ENCODE measurements at places on chromosomes 16 and 17. TPM values are rescaled to one million over a fixed set of nuclear protein-coding genes. Genes with fewer than 3 reads are reported as not detected.

STH gene
- total RNA-seq = not detected

GRCh38 chr16:86151239-86151851 is 252.4 kb downstream of the IRF8 start:
- H3K27me3 ChIP-seq = peaks cover 45% of the 10 kb centered on the region
- no peaks in the 10 kb centered on the region for H3K36me3 ChIP-seq
- no peak overlapping the region for H3K4me3 ChIP-seq
- H3K27ac ChIP-seq = no peak overlapping the region
- H3K4me1 ChIP-seq = no peaks in the 10 kb centered on the region
- no peak for DNase-seq

GRCh38 chr16:57988929-57989328 is 11.5 kb downstream of the ZNF319 start:
- no peaks in the 10 kb centered on the region for H3K36me3 ChIP-seq
- DNase-seq = no peak
- no peak overlapping the region for H3K4me3 ChIP-seq
- H3K27me3 ChIP-seq = no peaks in the 10 kb centered on the region

GRCh38 chr17:27323538-27324215 is 29.8 kb downstream of the WSB1 start:
- H3K27ac ChIP-seq = no peak overlapping the region
- no peaks in the 10 kb centered on the region for H3K27me3 ChIP-seq
- no peaks in the 10 kb centered on the region for H3K4me1 ChIP-seq
- H3K36me3 ChIP-seq = peaks cover 12% of the 10 kb centered on the region
- H3K4me3 ChIP-seq = no peak overlapping the region
- DNase-seq = no peak

DNA sequence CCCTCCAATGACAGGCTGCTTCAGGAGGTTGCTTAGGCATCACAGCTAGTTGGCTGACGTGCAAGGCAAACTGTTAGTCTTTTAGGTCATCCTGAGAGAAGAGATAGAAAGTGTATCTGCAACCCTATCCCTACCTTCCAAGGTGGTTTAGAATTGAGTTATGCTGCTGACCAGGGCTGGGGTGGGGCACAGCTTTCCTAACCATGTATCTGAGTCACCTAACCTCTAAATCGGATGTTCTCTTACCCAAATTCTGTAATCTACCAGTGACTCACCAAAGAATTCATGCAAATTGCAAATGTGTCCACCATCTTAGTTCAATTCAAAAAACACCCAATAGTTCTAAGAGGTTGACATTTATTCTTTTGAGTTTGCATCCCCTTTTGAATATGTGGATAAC is 107.2 kb upstream of the DYNLRB2 start:
- no peaks in the 10 kb centered on the region for H3K36me3 ChIP-seq
- no peak overlapping the region for H3K27ac ChIP-seq
- H3K4me1 ChIP-seq = no peaks in the 10 kb centered on the region
- no peak for DNase-seq
- peaks cover 17% of the 10 kb centered on the region for H3K27me3 ChIP-seq

TP53TG3E gene
- not detected for total RNA-seq

GRCh38 chr17:13995856-13996271 is 73.4 kb upstream of the COX10 start:
- peaks cover 5% of the 10 kb centered on the region for H3K4me1 ChIP-seq
- no peak overlapping the region for H3K27ac ChIP-seq
- no peaks in the 10 kb centered on the region for H3K27me3 ChIP-seq
- no peaks in the 10 kb centered on the region for H3K36me3 ChIP-seq

OR4D1 gene
- total RNA-seq = not detected

DNA sequence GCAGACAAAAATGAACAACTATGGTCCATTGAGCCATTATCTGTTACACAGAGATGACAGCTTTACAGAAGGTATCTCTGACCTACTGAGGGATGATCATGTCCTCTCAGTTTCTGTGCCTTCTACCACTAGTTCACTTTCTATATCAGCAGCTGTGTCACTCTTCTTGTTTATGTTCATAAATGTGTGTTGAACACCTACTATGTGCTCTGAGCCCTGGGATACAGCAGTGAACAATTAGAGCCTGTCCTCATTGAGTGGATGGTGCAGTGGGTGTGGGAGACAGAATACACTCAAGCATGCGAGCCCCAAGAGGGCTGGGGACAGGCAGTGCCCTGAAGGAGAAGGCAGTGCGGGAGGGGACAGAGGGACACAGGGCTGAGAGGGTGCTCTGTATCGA is 92.1 kb downstream of the ABCC6 start:
- no peak overlapping the region for H3K4me3 ChIP-seq
- peaks cover 4% of the 10 kb centered on the region for H3K4me1 ChIP-seq
- H3K27me3 ChIP-seq = no peaks in the 10 kb centered on the region
- no peak overlapping the region for H3K27ac ChIP-seq
- DNase-seq = no peak
- H3K36me3 ChIP-seq = peaks cover 78% of the 10 kb centered on the region

- H3K27me3 ChIP-seq = no peaks in the 10 kb centered on the region
- peak overlapping the region; percentile 87 for H3K4me3 ChIP-seq
- peaks cover 72% of the 10 kb centered on the region for H3K4me1 ChIP-seq
- H3K36me3 ChIP-seq = peaks cover 4% of the 10 kb centered on the region
- DNase-seq = no peak
These were observed 2.5 kb downstream of the RNF166 start for GRCh38 chr16:88703486-88704309.

ITGAL gene
- total RNA-seq = 216 TPM

- DNase-seq = no peak
- peak overlapping the region; percentile 98 for H3K27ac ChIP-seq
- H3K4me3 ChIP-seq = peak overlapping the region; percentile 93
- H3K36me3 ChIP-seq = peaks cover 25% of the 10 kb centered on the region
These were observed 18.9 kb downstream of the RARA start for GRCh38 chr17:40327735-40328385.

DPEP2 gene
- 13.8 TPM for total RNA-seq

- no peak overlapping the region for H3K27ac ChIP-seq
- H3K4me1 ChIP-seq = no peaks in the 10 kb centered on the region
- H3K36me3 ChIP-seq = no peaks in the 10 kb centered on the region
- DNase-seq = no peak
- peaks cover 2% of the 10 kb centered on the region for H3K27me3 ChIP-seq
These were observed 54.6 kb downstream of the ABCC12 start for GRCh38 chr16:48101069-48101674.

NKD1 gene
- total RNA-seq = 1.5 TPM

DNA sequence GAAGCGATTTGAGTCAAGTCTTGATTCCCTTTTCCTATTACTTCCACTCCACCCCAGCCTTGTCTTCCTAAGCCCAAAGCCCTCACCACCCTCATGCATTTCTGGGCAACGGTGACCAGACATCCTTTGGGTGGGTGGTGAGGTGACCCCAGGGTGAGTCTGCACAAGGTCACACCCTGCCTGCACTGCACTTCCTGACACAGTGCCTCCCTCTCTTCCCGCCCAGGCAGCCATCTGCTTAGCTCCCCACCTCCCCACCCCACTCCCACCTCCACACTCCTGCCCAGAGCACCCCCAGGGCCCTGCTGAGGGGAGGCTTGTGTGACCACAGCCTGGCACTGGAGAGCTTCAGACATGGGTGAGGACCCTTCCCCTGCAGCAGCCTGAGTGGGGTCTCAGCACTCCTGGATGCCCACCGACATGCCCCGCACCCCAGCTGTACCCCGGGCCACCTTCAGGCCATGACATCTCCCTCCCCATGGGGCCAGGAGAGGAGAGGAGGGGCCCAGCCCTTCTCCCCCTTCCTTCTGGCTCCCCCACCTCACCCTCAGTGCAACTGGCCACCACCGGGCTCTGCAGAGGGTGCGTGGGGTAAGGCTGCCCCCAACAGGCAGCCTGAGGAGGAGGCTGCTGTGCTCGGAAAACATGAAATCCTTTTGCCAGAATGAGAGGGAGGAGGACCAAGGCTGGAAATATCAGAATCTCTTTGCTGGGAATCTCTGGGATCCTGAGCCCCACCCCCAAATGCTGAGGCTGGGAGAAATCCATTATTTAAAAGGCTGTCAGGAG is 68.6 kb downstream of the CCT6B start:
- no peak overlapping the region for H3K4me3 ChIP-seq
- H3K4me1 ChIP-seq = no peaks in the 10 kb centered on the region
- H3K36me3 ChIP-seq = no peaks in the 10 kb centered on the region
- DNase-seq = no peak
- H3K27ac ChIP-seq = no peak overlapping the region

EPOP gene
- total RNA-seq = 2.8 TPM

TMC5 gene
- not detected for total RNA-seq

DNA sequence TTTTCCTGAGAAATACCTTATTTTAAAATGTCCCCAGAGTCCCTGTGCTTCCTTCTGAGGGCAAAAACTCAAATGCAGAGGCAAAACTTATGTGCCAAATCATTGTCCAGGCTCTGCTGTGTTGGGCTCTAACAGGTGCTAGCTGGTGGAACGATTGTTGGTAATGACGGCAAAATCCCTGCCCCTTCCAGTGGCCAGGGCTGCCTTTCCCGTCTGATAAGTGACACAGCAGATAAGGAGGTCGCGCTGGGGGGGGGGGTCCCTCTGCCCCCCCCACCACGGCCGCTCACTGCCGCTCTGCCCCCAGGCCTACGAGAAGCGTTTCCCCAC is 29.1 kb downstream of the SEC14L5 start:
- no peak for DNase-seq
- H3K27ac ChIP-seq = no peak overlapping the region
- peaks cover 8% of the 10 kb centered on the region for H3K4me1 ChIP-seq
- H3K4me3 ChIP-seq = no peak overlapping the region
- H3K36me3 ChIP-seq = no peaks in the 10 kb centered on the region
- H3K27me3 ChIP-seq = peaks cover 39% of the 10 kb centered on the region

GRCh38 chr17:13590441-13590840 is 11.3 kb downstream of the HS3ST3A1 start:
- peaks cover 19% of the 10 kb centered on the region for H3K27me3 ChIP-seq
- H3K27ac ChIP-seq = no peak overlapping the region
- peaks cover 2% of the 10 kb centered on the region for H3K4me1 ChIP-seq
- no peak overlapping the region for H3K4me3 ChIP-seq

GRCh38 chr16:57999366-57999970 is 1.0 kb downstream of the ZNF319 start:
- H3K4me1 ChIP-seq = peaks cover 43% of the 10 kb centered on the region
- peak overlapping the region; percentile 80 for H3K4me3 ChIP-seq
- peak overlapping the region; percentile 76 for H3K27ac ChIP-seq
- H3K36me3 ChIP-seq = peaks cover 51% of the 10 kb centered on the region

SLC22A31 gene
- total RNA-seq = not detected

GRCh38 chr17:3475251-3475685 is 529 bp upstream of the ASPA start:
- H3K4me1 ChIP-seq = peaks cover 2% of the 10 kb centered on the region
- no peak overlapping the region for H3K27ac ChIP-seq
- H3K4me3 ChIP-seq = no peak overlapping the region
- peaks cover 10% of the 10 kb centered on the region for H3K27me3 ChIP-seq
- DNase-seq = no peak

ACSM2B gene
- not detected for total RNA-seq

FOXO3B gene
- 7.6 TPM for total RNA-seq

Measured in activated B cell treated with CpG ODN at 0.5 μM for 24 hours (primary cell).